ENCODE measurements at places on chromosomes 3 and 15.

DNA sequence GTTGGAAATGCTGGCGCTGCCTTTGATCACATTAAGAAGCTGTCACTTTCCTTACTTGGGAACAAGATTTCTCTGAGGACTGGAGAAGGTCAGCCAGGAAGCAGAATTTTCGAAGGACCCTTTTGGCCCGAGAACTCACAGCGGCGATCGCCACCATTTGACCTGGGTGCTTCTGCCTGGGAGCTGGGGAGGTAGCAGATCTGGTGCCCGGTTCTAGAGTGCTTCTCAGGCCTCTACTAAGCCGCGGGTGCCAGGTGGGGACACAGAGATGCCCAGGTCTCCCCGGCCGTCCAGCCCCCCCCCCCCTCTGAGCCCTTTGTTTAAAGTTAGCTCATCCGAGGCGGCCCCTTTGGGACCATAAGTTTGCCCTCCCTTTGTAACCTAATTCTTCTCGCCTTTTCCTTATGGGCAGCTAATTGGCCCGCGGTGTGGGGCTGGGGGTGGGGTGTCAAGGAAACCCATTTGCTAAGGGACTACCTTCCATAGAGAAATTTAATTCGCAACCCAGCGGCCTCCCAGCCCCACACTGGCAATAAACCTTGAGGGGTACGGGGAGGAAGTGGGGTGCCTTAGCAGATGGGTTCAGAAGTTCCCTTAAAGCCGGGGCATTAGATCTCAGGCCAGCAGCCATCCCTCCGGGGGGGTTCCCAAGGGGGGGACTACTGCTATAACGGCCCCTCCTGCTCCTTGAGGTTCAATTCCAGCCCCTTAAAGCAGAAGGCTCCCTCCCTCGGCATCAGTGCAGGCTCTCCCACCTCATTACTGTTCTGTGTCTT lies 1.9 kb downstream of the GATA2 start:
- DNase-seq = no peak

DNA sequence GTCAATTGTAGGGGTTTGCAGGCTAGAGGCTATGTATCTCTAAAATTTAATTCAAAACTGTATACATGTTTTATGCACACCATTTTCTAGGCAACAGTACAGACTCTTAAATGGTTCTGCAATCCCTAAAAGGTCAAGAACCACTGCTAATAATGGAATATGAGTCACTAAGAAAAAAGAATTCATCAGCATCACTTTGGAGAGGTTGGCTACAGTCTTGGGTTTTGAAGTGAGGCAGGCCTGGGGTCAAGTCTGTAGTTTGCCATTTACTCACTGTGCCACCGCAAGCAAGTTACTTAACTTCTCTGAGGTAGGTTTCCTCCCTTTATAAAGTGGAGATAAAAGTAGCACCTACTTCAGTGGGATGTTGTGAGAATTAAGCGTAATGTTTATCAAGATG lies 33.7 kb downstream of the THRB start:
- DNase-seq = no peak

GRCh38 chr15:38883987-38884386 lies 319.4 kb upstream of the RASGRP1 start:
- no peak for DNase-seq

DNA sequence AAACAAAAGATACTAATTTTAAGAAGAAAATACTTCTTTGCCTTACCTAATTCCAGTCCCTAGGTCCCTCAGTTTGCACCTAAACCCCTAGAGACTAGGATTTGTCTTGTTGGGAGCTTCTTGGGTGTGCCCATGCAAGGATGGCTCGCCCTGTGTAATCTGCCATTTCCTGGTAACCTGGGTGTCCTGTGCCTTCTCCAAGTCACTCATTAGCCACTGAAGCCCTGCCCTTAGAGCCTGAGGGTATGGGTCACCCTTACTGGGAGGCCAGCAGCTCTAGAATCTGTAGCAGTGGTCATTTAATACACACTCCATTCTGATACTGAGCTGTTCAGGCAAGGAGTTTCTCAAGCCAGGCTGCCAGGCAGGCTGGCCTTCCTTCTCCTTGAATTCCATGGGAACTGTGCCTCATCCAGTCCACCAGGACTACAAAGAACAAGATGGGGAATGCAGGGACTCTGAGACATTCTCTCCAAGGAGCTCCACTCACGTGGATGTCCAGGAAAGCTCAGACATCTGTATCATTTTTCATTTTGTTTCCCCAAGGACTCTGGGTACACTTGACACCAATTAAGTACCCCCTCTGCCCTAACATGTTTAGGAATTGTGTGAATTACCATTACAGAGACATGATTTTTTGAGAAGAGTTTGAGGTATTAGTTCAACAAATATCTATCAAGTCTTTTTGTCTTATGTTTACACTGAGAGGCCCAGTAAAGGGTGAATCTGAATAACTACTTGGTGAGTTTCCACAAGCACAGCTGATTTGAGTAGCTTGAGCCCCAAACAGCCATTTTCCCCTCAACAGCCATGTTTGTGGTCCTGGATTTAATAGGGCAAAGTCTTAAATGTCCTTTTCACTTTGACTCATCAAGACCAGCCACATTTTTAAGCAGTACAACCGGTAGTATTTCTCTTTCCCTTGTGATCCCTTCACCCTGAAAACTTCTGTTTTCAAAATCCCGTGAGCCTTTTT lies 52.6 kb downstream of the ARNT2 start:
- no peak for DNase-seq

DNA sequence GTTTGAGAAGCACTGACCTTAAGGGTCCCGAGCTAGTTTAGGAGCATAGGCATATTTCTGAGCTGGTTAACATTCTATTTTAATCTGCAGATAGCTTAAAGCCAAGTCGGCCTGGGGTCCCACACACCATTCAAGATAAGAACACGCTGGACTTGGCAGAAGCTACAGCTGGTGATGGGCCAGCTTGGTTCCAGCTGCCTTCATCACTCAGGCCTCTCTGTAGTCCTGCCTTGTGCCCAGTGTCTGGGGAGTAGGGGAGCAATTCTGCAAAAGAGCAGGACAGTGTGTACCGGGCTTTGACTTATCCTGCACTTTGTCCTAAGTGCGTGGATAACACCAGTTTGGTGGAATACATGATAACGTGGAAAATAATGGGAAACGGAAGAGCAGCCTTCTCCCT lies 164.5 kb downstream of the MEGF11 start:
- no peak for DNase-seq

- DNase-seq = no peak
These were observed 207.1 kb downstream of the LRRN1 start for GRCh38 chr3:4006288-4006687.

DNA sequence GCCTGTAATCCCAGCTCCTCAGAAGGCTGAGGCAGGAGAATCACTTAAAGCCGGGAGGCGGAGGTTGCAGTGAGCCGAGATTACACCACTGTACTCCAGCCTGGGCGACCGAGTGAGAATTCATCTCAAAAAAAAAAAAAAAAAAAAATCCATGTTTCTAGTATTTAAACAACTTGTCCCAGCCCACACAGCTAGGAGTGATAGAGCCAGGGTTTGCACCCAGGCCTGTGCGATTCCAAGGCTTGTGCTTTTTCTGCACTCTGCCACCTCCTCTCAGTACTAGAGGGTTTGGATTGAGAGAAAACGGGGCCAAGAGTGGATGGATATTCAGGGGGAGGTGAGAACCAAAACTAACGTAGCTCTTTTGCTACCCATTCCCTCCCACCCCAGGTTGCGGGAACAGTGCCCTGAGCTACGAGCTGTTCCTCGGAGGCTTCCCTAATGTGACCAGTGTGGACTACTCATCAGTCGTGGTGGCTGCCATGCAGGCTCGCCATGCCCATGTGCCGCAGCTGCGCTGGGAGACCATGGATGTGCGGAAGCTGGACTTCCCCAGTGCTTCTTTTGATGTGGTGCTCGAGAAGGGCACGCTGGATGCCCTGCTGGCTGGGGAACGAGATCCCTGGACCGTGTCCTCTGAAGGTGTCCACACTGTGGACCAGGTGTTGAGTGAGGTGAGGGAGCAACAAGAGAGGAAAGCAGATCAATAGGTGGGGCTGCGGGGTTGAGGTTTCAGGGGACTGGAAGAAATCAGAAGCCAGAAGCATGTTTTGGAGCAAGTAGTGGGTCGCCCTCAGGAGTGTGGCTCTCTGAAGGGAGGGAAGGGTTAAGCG lies 4.1 kb downstream of the CAMK2N2 start:
- DNase-seq = no peak

GRCh38 chr3:89360156-89360555 lies 252.7 kb downstream of the EPHA3 start:
- no peak for DNase-seq

GRCh38 chr15:47644722-47645121 lies 72.6 kb upstream of the SEMA6D start:
- no peak for DNase-seq

DNA sequence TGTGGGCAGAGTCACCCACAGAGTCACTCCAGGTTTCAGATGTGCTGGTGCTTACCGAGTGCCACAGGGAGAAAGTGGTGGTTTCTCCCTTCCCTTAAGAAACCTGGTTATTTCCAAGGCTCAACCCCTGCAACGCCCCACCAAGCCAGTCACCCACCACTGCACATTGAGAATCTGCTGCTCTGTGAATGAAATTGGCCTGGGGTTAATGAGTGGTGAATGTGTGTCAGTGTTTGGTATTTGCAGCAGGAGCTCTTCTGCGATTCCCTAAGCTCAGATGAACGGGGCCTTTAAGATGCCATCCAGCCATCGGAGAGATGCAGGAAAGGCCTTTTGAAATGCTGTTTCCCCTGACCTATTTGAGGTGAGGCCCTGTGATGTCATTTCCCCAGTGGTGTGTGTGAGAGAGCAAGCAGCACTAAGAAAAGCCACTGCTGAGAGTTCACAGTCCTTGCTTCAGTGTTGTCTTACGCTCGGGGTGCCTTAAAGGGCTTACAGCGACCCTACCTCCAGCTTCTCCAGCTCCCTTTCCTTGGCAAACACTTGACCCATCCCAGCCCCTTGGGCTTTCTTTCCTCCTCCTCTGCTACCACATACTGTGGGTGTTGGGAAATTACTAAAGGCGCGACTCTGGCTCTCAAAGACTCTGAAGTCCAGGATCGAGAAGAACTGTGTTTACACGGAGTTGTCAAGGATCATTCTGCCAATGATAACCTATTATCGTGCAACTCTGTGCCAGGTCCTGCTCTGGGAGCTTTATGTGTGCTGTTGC lies 68.9 kb downstream of the SMAD3 start:
- DNase-seq = no peak

DNA sequence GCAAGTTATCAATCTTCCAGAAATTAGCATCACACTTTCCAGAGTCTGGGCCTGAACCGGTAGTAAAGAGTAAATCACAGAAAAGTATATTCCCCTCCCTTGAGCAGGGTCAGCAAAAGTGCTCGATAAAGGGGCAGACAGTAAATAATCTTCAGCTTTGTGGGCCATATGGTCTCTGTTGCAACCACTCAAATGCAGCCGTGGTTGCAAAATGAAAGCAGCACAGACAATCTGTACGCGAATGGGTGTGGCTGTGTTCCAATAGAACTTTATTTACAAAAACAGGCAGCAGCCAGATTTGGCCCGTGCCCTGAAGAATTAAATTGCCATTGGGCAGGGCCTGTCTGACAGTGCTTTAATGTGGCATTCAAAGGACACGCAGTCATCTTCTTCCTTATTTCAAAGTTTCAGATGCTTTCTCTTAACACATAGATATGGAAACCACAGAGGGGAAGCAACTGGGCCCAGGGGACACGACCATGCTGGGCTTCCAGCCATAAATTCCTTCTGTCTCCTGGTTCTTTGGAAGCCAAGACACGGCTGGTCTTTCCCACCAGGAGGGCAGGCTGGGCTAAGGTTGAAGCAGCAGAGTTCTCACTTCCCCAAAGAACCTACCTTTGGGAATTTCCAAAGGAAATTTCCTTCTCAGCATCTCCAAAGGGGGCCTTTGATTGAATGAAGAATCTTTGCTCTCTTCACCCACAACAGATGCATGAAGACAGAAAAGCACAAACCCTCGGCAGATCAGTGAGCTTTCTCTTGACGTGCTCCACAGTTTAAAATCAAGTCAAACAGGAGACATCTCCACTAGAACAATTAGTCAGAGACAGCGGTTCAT lies 489.8 kb upstream of the PROK2 start:
- DNase-seq = no peak

GRCh38 chr3:148964809-148965208 lies 26.5 kb upstream of the GYG1 start:
- DNase-seq = no peak

GRCh38 chr15:83209333-83209732 lies 1.7 kb upstream of the HDGFL3 start:
- no peak for DNase-seq

- DNase-seq = no peak
These were observed 8.9 kb downstream of the UBAP1L start for GRCh38 chr15:65106011-65106590.

- DNase-seq = no peak
These were observed 9.2 kb downstream of the ZSCAN2 start for GRCh38 chr15:84609818-84610525.

DNA sequence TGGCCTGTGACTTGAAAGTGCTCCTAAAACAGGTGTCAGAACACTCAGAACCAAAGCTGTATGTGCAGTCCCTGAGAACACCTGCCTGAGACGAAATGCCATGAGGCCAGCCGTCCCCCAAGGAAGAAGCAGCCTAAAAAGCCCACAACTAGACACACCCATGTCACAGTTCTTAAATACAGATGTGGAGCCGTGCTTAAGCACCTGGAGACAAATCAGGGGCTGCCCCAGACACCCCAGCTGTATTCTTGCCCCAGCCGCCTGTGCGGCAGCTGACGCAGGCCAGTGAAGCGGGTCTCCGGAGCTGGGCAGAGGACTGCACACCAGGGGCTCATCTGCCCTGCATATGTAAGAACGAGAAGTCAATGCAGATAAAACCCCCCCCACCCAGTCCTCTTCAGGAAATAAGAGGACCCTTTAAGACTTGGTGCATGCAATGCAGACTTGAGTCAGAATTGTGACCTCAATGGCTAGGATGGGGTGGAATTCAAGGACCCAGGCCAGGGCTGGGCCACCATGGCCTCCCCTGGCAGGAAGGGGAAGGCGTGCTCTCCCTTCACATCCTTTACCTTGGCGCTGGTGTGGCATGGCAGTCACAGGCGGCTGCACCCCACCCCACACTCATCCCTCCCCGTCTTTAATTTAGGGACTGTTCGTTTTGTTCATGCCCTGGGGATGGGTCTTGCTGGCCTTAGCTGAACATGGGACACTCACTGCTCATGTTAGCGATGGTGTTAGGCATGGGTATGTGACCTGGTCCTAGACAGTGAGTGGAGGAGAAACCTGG lies 27.7 kb upstream of the PLXNA1 start:
- no peak for DNase-seq

GRCh38 chr15:59644756-59645155 lies 12.6 kb downstream of the GTF2A2 start:
- DNase-seq = no peak

DNA sequence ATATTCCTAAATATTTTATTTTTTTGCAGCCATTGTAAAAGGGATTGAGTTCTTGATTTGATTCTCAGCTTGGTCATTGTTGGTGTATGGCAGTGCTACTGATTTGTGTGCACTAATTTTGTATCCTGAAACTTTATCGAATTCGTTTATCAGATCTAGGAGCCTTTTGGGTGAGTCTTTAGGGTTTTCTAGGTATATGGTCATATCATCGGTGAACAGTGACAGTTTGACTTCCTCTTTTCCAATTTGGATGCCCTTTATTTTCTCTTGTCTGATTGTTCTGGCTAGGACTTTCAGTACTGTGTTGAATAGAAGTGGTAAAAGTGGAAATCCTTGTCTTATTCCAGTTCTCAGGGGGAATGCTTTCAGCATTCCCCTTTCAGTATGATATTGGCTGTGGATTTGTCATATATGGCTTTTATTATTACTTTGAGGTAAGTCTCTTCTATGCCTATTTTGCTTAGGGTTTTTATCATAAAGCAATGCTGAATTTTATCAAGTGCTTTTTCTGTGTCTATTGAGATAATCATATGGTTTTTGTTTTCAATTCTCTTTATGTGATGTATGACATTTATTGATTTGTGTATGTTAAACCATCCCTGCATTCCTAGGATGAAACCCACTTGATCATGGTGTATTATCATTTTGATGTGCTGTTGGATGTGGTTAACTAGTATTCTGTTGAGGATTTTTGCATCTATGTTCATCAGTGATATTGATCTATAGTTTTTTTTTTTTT lies 11.4 kb upstream of the SLC9A9 start:
- DNase-seq = no peak
